ENCODE measurements at places on chromosomes 16 and 17.

- DNase-seq: no peak
Observed at GRCh38 chr16:4960579-4960978, 2.4 kb downstream of the SEC14L5 start.

DNA sequence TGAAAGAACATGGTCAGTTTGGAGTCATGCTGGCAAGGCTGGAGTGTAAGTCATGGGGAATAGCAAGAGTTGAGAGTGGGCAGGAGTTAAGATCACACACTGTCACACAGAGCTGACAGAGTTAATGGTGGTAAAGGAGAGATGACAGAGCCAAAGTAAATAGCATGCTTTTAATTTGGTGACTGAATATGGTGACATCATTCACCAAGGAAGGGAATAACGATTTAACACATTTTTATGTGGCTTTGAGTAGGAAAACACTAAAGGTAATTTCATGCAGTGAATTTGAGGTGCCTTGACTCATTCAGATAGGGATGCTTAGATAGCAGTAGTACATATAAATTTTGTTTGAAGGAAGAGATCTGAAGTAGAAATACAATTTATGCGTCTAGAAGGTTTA, 42.1 kb downstream of the SYNRG start:
- DNase-seq: no peak

DNA sequence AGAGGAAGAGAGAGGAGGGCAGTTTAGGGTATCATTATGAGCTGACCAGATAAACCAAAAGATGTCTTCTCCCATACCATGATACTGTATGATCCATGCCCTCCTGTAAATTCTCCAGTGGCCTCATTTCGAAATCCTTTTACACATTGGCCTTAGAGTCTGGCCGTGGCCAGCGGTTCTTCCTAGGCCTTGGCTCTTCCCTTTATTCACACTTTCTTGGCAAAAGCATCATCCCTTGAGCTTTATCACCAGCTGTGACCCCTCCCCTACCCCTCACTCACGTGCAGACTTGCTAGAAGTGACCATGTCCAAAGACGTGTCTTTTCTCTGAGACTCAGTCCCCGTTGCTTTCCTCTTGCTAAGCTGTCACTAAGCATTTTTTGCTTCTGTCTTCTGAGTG, 22.8 kb downstream of the KATNIP start:
- no peak for DNase-seq

DNA sequence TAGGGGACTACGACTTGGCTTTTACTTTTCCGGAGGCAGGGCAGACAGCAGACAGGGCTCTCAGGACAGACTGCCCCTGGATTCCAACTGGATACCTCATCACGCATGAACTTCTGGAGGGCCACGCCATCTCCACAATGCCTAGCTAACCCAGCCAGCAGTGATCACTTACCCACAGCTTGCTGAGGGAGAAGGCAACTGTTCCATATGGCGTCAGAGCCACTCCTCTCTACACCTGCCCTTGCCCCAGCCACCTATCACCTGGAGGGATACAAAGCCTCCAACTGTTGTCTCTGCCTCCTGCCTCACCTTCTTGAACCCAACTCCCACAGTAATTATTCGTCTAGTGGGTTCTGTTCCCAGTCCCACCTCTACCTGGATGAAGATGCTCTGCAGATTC, 8.8 kb downstream of the MYO19 start:
- no peak for DNase-seq

DNA sequence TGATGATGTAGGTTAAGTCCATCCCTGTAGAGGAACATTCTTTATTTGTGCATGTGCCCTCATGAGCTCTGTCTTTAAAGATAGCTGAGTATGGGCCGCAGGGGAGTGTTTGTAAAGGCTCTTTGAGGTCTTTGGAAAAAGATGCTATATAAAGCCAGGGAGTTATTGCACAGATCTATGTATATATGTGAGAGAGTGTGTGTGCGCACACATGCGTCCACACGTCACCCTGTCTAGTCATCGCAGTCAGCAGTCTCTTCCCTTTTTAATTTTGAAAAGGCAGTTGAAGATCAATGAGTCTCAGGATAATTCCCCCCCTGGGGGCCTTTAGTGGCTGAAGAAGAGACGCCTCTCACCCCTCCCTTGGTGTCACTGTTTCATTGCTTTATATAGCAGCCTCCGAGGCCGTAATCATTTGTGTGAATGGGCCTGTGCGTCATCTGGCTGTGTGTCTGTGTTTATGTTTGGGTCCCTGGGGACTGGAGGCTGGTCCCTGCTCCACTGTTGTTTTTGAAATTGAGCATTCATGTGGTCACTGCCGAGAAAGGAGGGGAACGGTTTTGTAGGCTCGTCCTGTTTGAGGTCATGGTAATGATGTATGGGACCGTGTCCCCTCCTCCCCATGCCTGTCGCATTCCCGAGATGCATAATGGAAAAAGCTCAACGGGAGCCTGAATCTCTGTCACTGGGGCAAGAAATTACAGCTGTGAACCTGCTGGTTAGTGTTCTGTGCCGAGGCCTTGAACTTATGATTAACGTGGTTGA, 143.9 kb downstream of the SNX29 start:
- DNase-seq: no peak

GRCh38 chr16:73794994-73795393, 501.6 kb upstream of the PSMD7 start:
- no peak for DNase-seq

- no peak for DNase-seq
Observed at GRCh38 chr17:82240506-82241182, 11.8 kb downstream of the SLC16A3 start.

DNA sequence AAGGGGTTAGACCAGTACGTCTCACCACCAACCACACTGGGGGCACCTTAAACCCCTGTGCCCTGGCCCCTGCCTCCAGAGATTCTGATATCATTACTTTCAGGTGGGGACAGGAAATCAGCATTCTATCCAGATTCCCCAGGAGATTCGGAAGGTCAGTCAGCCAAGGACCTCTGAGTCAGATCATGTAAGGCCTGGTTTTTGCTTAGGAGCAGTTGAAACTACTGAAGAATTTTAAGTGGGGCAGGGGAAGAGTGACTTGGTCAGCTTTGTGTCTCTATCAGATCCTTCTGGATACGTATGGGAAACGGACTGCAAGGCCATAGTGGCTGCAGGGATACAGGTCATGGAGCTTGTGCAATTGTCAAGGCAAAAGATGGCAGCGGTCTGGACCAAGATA, 9.0 kb downstream of the EMP2 start:
- no peak for DNase-seq

GRCh38 chr16:9091867-9092281, 430 bp downstream of the HAPSTR1 start:
- peak; percentile 85 for DNase-seq

DNA sequence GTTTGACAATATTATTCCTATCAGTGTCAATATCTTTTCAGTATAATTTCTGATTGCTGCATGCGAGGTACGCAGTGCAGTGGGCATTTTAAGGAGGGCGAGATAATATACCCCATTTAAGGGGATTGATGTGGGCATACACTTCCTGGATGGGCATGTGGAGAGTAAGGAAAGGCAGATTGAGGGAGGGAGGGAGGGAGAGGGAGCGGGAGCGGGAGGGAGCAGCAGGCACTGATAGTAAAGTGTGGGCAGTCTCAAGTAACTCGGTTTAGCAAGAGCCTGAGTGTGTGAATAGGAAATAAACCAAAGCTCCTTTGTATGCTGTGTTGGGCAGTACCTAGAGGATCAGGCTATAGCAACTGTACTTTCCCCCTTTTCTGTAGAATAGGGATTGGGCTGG, 5.1 kb downstream of the BPTF start:
- no peak for DNase-seq

- no peak for DNase-seq
Observed at GRCh38 chr16:51569203-51569931, 418.3 kb upstream of the SALL1 start.

GRCh38 chr16:50151322-50151721, 1.8 kb upstream of the TENT4B start:
- peak; percentile 57 for DNase-seq

- peak; percentile 72 for DNase-seq
Observed at GRCh38 chr16:72847187-72848027, 200.5 kb downstream of the ZFHX3 start.

GRCh38 chr17:72296456-72296855, 175.6 kb downstream of the SOX9 start:
- DNase-seq: no peak
